Fibroblast of skin of left biceps (primary cell): ENCODE measurements at places on chromosomes 12 and 14.

DNA sequence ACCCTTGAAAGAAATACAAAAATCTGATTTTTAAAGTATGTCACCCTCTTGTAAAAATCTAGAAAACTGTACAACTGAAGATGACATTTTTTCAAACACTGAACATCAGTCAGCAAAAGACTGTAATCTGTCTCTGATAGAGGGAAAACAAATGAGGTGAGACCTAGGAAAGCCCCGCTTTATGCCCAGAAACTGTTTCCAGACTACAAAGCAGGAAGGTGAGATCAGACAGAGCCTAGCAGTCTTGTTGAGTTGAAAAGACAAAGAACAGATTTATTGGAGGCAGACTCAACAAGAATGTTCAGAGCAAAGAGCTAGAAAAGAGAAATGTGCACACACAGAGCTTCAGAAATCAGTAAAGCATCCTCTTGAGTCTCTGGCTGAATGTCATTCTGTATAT lies 873.6 kb downstream of the LRFN5 start:
- DNase-seq, result no peak

- DNase-seq, result no peak
These were observed 111.2 kb downstream of the LRRIQ1 start for GRCh38 chr12:85147331-85147730.

GRCh38 chr12:116318576-116319232 lies 41.2 kb upstream of the MED13L start:
- DNase-seq, result no peak

- no peak for DNase-seq
These were observed 177.2 kb upstream of the NEDD1 start for GRCh38 chr12:96729886-96730285.

DNA sequence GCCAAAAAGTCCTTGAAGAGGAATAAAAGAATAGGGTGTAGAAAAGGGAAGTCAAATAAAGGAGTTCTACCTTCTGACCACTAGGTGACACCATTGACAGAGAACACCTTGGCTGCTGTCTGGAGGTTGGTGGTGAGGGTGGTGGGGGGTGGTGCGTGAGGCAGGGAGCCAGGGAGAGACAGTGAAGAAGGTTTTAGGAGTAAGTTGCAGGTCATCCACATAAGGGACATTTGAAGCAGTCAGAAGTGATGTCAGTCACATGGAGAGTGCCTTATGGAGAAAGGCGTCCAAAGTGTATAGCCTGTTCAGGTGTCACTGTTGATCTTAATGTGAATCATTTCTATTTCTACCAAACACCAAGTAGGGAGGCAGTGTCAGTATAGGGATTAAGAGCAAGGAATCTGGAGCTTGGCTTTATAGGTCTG lies 279.3 kb upstream of the DDHD1 start:
- no peak for DNase-seq

DNA sequence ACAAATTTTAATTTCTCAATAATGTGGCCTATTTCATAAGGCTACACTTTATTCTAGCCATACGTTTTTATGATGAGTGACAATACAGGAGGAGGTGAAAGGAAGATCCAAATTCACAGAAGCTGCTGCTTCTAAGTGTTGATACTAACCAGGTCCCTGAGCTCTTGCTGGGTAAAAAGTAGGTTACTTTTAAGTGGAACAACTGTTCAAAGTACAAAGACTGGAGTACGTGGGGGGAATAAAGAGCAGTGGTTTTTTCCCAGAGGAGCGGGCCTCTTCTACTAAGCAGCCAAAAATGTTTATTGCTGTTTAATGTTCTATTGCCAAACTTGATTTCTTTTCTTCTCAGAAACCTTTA lies 301.8 kb downstream of the AEBP2 start:
- DNase-seq, result no peak

DNA sequence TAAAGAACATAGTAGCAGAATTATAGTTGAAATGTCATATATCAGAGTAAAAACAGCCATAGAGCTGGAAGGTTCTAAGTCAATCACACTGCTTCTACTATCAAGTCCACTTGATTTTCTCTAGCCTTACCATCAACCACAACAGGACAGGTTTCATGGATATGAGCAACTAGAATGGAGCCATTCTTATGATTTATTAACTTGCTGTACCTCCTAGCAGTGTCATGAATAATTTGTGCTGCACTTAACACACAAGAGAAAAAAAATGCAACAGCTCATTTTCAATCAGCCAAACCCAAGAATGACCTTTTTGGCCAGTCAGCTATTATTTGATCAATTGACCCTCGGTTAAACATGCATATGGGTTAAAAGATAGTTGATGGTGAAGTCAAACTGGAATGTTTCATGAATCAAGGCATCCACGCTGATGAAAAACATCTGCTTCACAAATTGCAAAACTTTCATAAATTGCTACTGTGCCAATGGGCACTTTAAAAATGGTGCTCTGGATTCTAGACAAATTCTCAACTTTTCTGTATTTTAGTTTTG lies 55.4 kb upstream of the CCDC198 start:
- DNase-seq, result no peak

GRCh38 chr14:102817942-102818940 lies 41.0 kb downstream of the TRAF3 start:
- no peak for DNase-seq

DNA sequence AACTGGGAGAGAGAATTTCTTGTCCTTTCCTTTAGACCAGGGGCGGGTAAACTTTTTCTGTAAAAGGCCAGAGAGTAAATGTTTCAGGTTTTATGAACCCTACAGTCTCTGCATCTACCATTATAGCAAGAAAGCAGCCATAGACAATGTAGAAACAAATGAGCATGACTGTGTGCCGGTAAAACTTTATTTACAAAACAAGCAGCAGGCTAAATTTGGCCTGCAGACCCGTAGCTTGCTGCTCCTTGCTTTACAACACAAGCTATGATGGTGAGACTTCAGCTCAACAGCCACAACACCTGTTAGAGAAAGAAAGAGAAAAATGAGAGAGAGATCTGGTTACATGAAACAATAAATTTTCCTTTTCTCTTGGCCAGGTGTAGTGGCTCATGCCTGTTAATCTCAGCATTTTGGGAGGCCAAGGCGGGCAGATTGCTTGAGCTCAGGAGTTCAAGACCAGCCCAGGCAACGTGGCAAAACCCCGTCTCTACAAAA lies 4.2 kb upstream of the CDC42BPB start:
- DNase-seq, result no peak

DNA sequence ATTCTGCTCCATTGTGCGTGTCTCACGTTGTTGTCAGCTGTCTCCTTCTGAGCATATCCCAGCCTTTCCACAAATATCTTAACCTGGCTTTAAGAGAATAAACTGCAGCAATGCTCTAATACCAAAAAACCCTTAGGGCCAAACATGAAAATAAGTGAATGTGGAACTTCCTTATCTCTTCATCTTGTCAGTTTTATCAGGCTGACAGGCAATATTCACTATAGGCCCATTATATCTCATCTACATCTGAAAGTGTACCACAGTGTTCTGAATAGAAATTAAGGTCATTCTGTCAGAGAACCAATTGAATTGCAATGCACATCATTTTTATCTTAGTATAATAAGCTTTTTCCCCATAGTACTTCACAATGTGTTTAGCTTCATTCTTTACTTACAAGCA lies 933.1 kb upstream of the FBXO33 start:
- no peak for DNase-seq

DNA sequence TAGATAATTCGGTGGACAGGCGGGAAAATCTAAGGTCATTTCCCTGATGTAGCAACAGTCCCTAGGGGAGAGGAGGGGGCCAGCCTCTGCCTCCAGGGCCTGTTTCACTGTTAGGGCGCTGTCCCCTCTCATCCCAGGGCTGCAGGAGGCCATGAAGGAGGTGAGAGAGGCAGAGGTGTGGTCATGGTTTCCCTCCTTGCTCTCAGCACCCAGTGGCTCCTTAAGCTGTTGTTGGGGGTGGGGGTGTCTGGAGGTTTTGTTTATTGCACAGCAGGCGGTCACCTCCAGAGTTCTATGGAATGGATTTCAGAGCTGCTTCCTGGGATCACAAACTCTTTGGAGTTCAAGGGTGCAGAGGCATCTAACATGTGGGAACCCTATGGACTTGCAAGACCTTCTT lies 212.5 kb upstream of the RTL1 start:
- DNase-seq, result no peak

DNA sequence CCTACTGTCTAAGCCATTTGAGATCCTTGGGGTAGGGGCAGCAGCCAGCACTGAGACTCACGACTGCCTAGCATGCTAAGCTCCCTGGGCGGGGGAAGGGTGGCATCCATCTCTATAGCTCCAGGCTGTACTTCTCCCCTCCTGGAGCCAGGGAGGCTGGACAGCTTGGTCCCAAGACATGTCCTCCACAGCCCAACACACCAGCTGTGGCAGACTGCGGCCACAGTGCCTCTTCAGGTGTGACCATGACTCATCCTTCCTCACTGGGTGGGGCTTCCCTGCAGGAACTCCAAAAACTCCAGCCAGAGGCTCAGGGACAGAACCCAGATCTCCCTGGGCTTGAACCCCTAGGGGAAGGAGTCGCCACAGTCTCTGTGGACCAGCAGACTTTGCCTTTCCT lies 193.9 kb downstream of the GPHN start:
- no peak for DNase-seq

- DNase-seq, result no peak
These were observed 912.4 kb downstream of the VRK1 start for GRCh38 chr14:97709552-97709951.

- DNase-seq, result no peak
These were observed 61.1 kb upstream of the DLK1 start for GRCh38 chr14:100665511-100666032.

GRCh38 chr12:107593713-107594381 lies 91.8 kb upstream of the PWP1 start:
- no peak for DNase-seq

DNA sequence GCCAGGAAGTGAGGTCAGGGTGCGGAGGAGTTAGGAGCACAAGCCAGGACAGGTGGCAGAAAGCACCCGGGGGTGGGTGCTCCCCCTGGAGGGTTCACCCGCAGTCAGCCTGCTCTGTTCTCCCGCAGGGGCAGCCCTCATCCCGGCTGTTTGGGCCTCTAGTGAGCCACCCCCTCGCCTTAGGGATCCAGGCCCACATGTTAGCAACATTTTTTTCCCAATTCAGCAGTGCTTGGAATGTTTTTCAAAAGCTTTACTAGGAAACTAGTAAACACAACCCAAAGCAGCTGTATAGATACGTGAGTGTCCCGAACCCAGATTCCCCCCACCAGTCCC lies 28.5 kb upstream of the NXPH4 start:
- DNase-seq, result no peak

DNA sequence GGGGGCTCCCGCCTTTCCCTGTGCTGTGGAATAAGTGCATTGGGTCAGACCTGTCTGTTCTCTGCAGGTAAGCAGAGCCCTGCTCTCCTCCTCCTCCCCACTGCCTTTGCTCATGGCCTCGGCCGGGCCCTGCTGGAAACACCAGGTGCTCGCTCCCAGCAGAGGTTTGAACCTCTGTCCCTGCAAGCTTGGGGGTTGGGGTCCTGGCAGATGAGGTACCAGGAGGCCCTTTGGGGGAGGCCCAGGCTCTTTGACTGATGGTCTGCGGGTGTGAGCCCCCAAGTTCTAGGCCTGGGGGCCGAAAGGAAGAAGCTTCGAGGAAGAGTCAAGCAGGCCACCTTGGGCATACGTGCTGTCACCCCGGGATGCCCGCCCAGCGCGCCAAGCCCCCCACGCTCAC lies 22.1 kb upstream of the CEP170B start:
- no peak for DNase-seq

- no peak for DNase-seq
These were observed 85.5 kb upstream of the HECTD1 start for GRCh38 chr14:31292937-31293616.

- DNase-seq, result no peak
These were observed 785.2 kb downstream of the GALC start for GRCh38 chr14:87207756-87208155.

GRCh38 chr12:26971963-26972362 lies 33.7 kb downstream of the FGFR1OP2 start:
- no peak for DNase-seq

DNA sequence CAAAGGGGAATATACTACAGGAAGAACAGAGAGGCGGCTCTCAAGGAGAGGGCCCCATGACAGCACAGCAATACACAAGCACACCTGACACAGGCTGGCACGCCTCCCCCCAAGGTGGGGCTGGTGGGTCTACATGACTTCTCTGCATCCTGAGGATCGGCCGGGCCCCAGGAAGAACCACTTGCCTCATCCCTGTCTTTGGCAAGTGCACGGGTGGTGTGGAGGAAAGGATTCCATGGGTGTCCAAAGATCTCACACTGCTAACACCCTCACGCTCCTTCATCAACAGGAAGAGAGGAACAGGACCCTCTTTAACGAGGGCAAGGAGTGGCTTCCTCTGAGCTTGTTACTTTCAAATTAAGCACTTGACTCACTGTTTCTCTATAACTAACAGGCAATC lies 7.3 kb downstream of the VAMP1 start:
- no peak for DNase-seq

DNA sequence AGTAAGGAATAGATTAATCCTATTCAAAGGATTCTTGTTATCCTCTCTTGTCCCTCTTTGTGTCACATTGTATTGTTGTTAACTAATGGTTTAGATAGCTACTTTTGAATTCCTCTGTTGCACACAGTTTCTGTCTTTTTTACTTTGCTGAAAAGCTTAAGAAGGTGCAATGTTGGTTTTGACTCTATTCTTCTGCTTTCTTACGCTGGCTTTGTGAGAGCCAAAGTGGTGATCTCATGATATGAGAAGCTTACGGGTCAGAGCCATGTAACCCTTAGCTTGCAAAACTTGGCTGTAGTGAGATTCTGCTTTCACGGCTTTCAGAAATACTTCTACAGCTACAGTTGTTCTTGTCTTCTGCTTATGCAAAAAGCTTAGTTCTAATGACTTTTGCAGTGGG lies 239.7 kb downstream of the TRHDE start:
- DNase-seq, result no peak

GRCh38 chr14:104928391-104929133 lies 3.9 kb downstream of the PLD4 start:
- DNase-seq, result no peak

GRCh38 chr12:15996254-15996653 lies 85.1 kb downstream of the DERA start:
- DNase-seq, result no peak

DNA sequence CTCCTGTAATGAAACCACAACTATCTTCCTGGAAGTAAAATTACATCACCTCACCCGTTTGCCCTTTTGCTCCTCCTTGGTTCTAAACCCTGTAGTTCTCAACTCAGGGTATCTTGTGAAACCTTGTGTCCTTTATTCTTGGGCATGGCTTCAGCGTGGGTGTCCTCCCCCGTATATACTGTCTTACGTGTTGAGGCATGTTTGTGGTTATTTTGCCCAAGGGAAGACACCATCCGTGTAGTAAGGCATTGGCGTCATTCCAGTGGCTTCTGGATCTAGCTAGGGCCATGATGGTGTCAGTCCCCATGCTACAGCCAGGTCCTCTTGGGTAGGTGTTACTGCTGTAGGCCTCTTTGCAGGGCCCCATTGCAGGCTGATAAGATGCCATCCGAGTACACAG lies 115.4 kb downstream of the ZFP36L1 start:
- no peak for DNase-seq

DNA sequence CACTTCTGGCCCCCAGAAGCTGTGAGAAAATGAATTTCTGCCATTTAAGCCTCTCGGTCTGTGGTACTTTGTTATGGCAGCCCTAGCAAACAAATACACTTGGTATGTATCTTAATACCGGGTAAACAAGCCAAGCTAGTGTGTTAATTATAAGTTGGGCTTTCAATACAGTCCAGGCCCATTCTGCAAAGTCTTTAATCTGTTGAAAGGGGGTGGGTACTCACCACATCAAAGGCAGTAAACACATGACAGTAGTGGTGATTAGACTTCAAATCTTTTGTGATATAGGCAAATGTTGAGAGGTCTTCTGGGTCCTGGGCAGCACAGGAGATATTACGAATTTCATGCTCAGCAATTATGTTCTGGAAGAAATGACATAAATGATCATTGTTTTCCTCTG lies 127.7 kb downstream of the APAF1 start:
- DNase-seq, result no peak
